ENCODE measurements at places on chromosomes 5 and 9. TPM values are rescaled to one million over a fixed set of nuclear protein-coding genes. Genes with fewer than 3 reads are reported as not detected.

The LAMC3 gene
- not detected for total RNA-seq

The AFAP1L1 gene
- total RNA-seq, result 10.0 TPM

The PCDHGB6 gene
- 8.1 TPM for total RNA-seq

The ADAMTS6 gene
- 2.8 TPM for total RNA-seq

The FBP1 gene
- total RNA-seq, result 2.5 TPM

The GABRB2 gene
- total RNA-seq, result 1.7 TPM

The LRRC70 gene
- total RNA-seq, result 2.5 TPM

The C5orf52 gene
- not detected for total RNA-seq

The LRRC19 gene
- total RNA-seq, result not detected

The ZBED3 gene
- 15.0 TPM for total RNA-seq

The JMY gene
- total RNA-seq, result 43.2 TPM

The GGTA1 gene
- 6.6 TPM for total RNA-seq

The HSD17B4 gene
- total RNA-seq, result 71.6 TPM

The NUTM2F gene
- total RNA-seq, result not detected

The SLC6A3 gene
- total RNA-seq, result not detected

The HDAC3 gene
- 30.3 TPM for total RNA-seq

The NEURL1B gene
- 45.7 TPM for total RNA-seq

The DDX31 gene
- total RNA-seq, result 6.6 TPM

The PRSS3 gene
- 1.4 TPM for total RNA-seq

The SLC45A2 gene
- 0.26 TPM for total RNA-seq

The BTNL3 gene
- 0.13 TPM for total RNA-seq

The C5orf58 gene
- total RNA-seq, result 6.5 TPM

The C9 gene
- total RNA-seq, result not detected
